ENCODE measurements at places on chromosomes 6 and 20. TPM values are rescaled to one million over a fixed set of nuclear protein-coding genes. Genes with fewer than 3 reads are reported as not detected.

The DDO gene
- total RNA-seq: 2.0 TPM

The LRRN4 gene
- 19.4 TPM for total RNA-seq

The ERVFRD-1 gene
- total RNA-seq: 2.5 TPM

The ELMO2 gene
- 38.8 TPM for total RNA-seq

The IYD gene
- total RNA-seq: not detected

The OPN5 gene
- not detected for total RNA-seq
